ENCODE measurements at places on chromosomes 7 and 10.
A peak's percentile ranks its signal among the peaks of the same experiment; 100 is the strongest.

- H3K4me1 ChIP-seq: peaks cover 23% of the 10 kb centered on the region
- H3K4me3 ChIP-seq: peak overlapping the region; percentile 99
- no peak for DNase-seq
- H3K27ac ChIP-seq: peak overlapping the region; percentile 98
- H3K27me3 ChIP-seq: no peaks in the 10 kb centered on the region
- peaks cover 8% of the 10 kb centered on the region for H3K36me3 ChIP-seq
Measured at GRCh38 chr7:96708872-96709271, 774 bp downstream of the SEM1 start.

GRCh38 chr7:21113609-21114415, 314.1 kb upstream of the SP4 start:
- no peaks in the 10 kb centered on the region for H3K4me1 ChIP-seq
- no peak overlapping the region for H3K27ac ChIP-seq
- DNase-seq: no peak
- H3K36me3 ChIP-seq: no peaks in the 10 kb centered on the region
- peaks cover 62% of the 10 kb centered on the region for H3K27me3 ChIP-seq
- H3K4me3 ChIP-seq: no peak overlapping the region

GRCh38 chr10:6349846-6350535, 147.3 kb downstream of the PFKFB3 start:
- peaks cover 40% of the 10 kb centered on the region for H3K27me3 ChIP-seq
- H3K27ac ChIP-seq: no peak overlapping the region
- H3K36me3 ChIP-seq: no peaks in the 10 kb centered on the region
- H3K4me3 ChIP-seq: no peak overlapping the region
- DNase-seq: no peak

DNA sequence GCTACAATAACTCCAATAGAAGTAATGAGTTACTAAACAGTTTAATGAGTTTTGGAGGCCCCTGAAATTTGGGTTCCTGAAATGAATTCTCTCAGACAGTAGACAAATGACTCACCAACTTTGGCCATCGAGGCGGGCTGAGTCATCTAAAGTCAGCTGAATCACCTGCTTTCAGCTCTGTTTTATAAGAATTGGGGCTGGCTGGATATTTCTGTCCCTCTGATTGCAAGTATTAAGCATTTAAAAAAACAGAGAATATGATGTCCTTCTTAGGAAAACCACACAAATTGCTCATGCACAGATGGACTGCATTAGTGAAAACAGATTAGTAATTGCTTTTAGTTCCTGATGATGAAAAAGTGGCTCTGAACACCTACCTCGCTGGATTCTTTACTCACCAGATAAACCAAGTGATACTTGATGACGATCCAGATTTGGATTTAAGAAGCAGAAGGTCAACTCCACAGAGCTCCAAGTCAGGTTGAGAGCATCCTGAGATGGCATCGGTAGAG, 59.1 kb downstream of the ZNF365 start:
- H3K4me1 ChIP-seq: peaks cover 6% of the 10 kb centered on the region
- H3K27ac ChIP-seq: peak overlapping the region; percentile 31
- DNase-seq: no peak

DNA sequence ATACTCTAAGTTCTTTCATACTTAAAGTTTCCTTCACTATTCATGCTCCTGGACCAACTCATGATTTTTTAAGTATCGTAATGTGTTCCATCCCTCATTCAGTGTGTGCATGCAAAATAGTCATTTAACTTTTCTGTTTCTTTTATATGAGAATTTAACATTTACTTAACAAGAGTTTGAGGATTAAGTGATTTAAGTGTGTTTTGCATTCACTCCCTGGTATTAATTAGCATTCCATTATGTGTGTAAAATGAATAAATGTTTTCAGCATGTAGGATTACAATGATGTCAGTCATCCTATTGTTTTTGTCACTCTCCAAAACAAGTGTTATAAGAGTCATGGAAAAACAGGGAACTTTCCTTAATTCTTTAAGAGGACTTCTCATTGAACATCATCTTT, 457.7 kb downstream of the IPMK start:
- no peak overlapping the region for H3K4me3 ChIP-seq
- H3K36me3 ChIP-seq: no peaks in the 10 kb centered on the region
- no peak for DNase-seq
- H3K27ac ChIP-seq: no peak overlapping the region
- H3K4me1 ChIP-seq: no peaks in the 10 kb centered on the region

DNA sequence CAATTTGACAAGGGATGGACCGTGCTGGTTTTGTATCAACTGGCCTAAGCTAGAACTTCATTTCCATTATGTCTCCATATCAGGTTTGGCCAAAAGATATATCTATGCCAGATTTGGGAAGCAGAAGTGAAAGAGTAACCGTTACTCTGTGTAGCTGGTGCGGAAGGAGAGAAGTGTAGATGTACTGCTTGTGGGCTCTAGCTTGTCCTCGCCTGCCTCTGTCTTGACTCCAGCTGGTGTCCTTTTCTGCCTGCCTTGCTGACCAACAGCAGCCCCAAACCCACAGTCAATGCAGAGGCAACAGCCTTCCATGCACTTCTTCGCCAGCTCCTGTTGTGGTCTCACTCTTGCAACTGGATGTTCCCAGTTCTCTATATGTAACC, 128.5 kb downstream of the KIF20B start:
- H3K36me3 ChIP-seq: no peaks in the 10 kb centered on the region
- DNase-seq: no peak
- no peak overlapping the region for H3K27ac ChIP-seq
- H3K4me1 ChIP-seq: no peaks in the 10 kb centered on the region
- H3K4me3 ChIP-seq: no peak overlapping the region

- H3K4me3 ChIP-seq: no peak overlapping the region
- H3K27me3 ChIP-seq: no peaks in the 10 kb centered on the region
- peaks cover 27% of the 10 kb centered on the region for H3K36me3 ChIP-seq
- DNase-seq: no peak
- H3K27ac ChIP-seq: no peak overlapping the region
Measured at GRCh38 chr7:92359801-92360200, 87.5 kb upstream of the GATAD1 start.

- no peaks in the 10 kb centered on the region for H3K4me1 ChIP-seq
- no peak for DNase-seq
- peaks cover 34% of the 10 kb centered on the region for H3K36me3 ChIP-seq
- no peak overlapping the region for H3K4me3 ChIP-seq
Measured at GRCh38 chr7:157189405-157189804, 50.7 kb downstream of the UBE3C start.

DNA sequence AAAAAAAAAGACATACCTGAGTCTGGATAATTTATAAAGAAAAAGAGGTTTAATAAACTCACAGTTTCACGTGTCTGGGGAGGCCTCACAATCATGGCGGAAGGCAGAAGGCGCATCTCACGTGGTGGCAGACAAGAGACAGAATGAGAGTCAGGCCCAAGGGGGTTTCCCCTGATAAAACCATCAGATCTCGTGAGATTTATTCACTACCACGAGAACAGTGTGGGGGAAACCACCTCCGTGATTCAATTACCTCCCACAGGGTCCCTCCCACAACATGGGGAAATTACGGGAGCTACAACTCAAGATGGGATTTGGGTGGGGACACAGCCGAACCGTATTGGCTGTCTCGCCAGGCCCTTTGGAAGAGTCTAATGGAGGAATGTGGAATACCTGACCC, 9.0 kb upstream of the MAFK start:
- peaks cover 13% of the 10 kb centered on the region for H3K27me3 ChIP-seq
- no peak overlapping the region for H3K4me3 ChIP-seq
- H3K27ac ChIP-seq: no peak overlapping the region
- H3K4me1 ChIP-seq: no peaks in the 10 kb centered on the region
- no peaks in the 10 kb centered on the region for H3K36me3 ChIP-seq
- no peak for DNase-seq

- H3K27ac ChIP-seq: no peak overlapping the region
- peaks cover 4% of the 10 kb centered on the region for H3K4me1 ChIP-seq
- H3K27me3 ChIP-seq: no peaks in the 10 kb centered on the region
- no peak for DNase-seq
- peaks cover 8% of the 10 kb centered on the region for H3K36me3 ChIP-seq
- no peak overlapping the region for H3K4me3 ChIP-seq
Measured at GRCh38 chr7:2092279-2092678, 140.5 kb downstream of the MAD1L1 start.
